ENCODE measurements at places on chromosomes 6 and 20.

DNA sequence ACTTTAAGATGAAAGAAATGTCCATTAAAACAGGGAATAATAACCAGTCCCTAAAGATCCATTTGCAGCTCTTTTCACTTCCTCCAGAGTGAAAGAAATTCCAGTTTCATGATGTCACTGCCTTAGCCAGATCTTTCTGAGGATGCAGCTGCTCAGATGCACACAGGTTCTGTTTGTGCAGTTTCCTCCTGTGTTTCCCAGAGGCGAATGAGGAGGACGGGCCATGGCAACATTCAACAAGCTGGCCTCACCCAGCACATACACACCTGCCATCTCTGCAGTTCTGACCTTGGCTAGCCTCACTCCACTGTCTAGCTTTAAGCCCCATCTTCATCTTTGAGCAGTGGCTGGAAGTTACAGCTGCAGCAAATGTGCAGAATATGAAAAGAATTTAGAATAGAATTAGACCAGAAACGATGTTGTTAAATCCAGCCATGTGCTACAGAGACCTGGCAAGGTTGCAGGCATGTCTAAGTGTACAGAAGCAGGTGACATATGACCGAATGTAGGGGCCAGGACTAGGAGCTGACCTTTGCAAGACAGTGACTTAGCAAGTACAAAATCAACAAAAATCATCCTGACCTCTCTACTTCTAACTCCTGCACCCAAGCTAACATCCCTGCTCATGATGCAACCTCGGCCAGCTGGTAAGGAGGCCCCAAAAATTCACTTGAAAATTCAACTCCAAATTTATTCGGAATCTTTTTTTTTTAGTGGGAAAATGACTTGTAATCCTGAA lies 35.0 kb downstream of the FAM50B start:
- H3K36me3 ChIP-seq, result no peaks in the 10 kb centered on the region
- no peak overlapping the region for H3K4me3 ChIP-seq
- H3K27ac ChIP-seq, result no peak overlapping the region
- peaks cover 24% of the 10 kb centered on the region for H3K27me3 ChIP-seq
- no peak for DNase-seq

GRCh38 chr6:79468116-79468515 lies 69.1 kb downstream of the LCA5 start:
- H3K27ac ChIP-seq, result no peak overlapping the region
- no peak for DNase-seq
- H3K4me3 ChIP-seq, result no peak overlapping the region
- H3K27me3 ChIP-seq, result no peaks in the 10 kb centered on the region

- peaks cover 6% of the 10 kb centered on the region for H3K4me1 ChIP-seq
- DNase-seq, result no peak
- H3K36me3 ChIP-seq, result peaks cover 4% of the 10 kb centered on the region
- no peak overlapping the region for H3K4me3 ChIP-seq
- H3K27ac ChIP-seq, result no peak overlapping the region
Measured at GRCh38 chr6:13507306-13507860, 20.0 kb upstream of the GFOD1 start.

DNA sequence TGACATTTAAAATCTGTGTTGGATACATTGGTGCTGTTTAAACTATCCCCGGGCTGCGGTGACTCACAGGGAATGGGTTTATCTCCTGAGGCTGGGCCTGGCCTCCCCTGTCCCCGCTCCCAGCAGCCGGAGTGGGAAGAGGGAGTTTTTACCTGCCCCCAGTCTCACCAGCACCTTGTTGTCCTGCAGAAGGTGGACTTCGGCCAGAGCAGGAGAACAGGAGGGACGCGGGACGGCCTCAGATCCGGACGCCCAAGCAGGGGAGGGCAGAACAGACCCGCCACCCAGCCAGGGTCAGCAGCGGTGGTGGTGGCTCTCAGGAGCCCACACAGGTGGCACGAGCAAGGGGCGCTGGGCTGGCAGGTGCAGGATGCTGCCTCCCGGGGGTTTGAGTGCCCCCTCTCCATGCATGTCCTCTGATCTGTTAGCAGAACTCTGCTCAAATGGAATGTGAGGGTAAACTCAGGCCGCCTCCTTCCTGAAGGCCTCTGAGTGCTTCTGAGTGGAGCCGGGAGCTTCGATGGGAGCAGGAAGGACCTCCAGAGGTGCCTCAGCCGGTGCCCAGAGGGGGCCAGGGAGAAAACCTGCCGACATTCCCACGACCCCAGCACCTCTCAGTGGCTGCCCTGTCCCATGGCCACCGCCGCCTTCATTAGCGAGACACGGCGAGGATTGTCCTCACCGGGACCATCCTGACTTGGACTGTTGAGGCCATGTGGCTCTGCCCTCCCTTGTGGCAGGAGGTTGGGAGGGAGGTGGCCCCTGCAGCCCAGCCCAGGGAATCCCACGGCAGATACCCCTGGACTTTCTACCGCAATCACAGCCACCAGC lies 43.4 kb upstream of the MRGBP start:
- peaks cover 23% of the 10 kb centered on the region for H3K27me3 ChIP-seq
- H3K4me3 ChIP-seq, result no peak overlapping the region
- H3K4me1 ChIP-seq, result peaks cover 9% of the 10 kb centered on the region

DNA sequence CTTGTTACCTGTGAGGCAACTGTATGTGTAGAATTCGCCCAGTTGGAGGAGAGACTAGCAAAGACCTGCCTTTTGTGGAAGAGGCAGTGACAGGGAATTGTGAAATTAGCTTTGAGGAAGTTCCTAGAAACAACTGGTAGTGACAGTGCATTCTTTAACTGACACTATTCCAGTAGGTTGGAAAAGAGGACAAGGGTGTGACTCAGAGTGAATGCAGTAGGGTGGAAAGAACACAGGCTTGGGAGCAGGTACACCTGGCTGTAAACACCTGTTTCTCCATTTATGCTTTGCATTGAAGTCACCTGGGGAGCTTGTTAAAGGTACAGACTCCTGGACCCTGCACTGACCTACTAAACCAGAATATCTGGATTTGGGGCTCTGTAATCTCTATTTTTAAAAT lies 295.7 kb downstream of the PHACTR1 start:
- DNase-seq, result no peak
- peaks cover 31% of the 10 kb centered on the region for H3K4me1 ChIP-seq
- H3K27ac ChIP-seq, result no peak overlapping the region
- H3K36me3 ChIP-seq, result no peaks in the 10 kb centered on the region
- H3K4me3 ChIP-seq, result peak overlapping the region; percentile 88

DNA sequence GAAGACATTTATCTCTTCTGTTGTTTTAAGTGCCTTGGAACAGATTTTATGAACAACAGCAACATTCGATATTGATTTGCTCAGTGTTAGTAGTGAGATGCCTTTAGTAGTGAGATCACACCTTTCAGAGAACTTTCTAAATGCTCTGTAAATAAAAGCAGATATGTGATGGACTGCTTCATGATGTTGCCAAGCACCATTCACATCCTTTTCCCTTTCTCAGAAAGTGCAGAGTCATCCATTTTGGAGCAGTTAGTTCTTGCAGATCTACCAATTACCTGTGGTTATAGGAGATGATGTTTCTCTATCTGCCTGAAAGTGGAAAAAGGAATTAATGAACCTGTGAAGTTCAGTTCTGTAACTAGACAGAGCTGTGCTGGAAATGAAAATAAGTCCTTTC lies 27.0 kb downstream of the CBFA2T2 start:
- H3K4me1 ChIP-seq, result peaks cover 28% of the 10 kb centered on the region
- H3K27me3 ChIP-seq, result no peaks in the 10 kb centered on the region
- DNase-seq, result no peak
- H3K36me3 ChIP-seq, result peaks cover 9% of the 10 kb centered on the region

DNA sequence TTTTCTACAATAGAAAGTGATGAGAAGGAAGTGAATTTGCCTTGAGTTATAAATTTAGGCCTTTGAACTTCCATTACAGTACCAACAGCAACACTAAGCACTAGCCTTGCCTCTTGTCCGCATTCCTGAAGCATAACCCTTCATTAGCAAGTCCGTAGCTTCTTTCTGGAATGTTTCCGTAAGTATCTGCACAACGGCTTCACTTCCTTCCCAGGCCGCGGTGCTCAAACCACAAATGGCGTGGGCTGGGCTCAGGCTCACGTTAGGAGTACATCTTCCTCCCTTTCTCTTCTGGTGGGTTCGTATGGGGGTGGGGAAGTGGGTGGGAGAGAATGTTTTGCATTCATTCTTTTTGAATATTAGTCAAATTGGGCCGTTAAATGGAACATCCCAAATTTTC lies 193.8 kb upstream of the SNX9 start:
- no peak for DNase-seq
- no peak overlapping the region for H3K27ac ChIP-seq
- no peaks in the 10 kb centered on the region for H3K27me3 ChIP-seq
- H3K4me3 ChIP-seq, result no peak overlapping the region

- H3K27ac ChIP-seq, result no peak overlapping the region
- H3K4me1 ChIP-seq, result no peaks in the 10 kb centered on the region
- no peak overlapping the region for H3K4me3 ChIP-seq
- peaks cover 20% of the 10 kb centered on the region for H3K36me3 ChIP-seq
- no peaks in the 10 kb centered on the region for H3K27me3 ChIP-seq
- DNase-seq, result no peak
Measured at GRCh38 chr20:20548527-20549266, 163.7 kb downstream of the RALGAPA2 start.

- DNase-seq, result no peak
- H3K4me1 ChIP-seq, result peaks cover 25% of the 10 kb centered on the region
- H3K27me3 ChIP-seq, result peaks cover 28% of the 10 kb centered on the region
- no peak overlapping the region for H3K27ac ChIP-seq
Measured at GRCh38 chr6:13927203-13927602, 2.5 kb downstream of the RNF182 start.

DNA sequence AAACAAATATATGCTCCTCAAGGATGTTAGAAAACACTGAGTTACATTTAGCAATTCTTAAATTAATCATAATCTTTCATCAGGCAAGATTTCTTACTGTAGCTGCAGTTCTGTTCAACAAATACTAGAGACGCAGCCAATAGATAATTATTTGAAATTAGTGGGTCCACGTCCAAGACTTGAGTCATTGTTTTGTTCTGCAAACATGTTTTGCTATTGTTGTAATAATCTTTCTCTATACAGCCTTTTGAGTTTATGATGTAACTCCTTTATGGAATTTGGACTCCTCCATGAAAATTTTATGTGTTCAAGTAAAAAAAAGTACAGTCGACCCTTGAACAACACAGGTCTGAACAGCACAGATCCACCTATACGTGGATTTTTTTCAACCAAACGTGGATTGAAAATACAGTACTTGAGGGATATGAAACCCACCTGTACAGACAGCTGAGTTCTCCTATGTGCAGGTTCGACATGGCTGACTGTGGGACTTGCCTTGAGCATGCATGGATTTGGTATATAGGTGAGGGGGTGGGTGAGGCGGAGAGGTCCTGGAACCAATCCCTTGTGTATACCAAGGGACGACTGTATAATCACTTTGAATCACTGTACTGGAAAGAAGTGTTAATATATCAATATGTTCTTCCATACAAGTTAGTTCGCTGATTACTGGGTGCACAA lies 41.3 kb upstream of the SLC22A16 start:
- no peak for DNase-seq
- H3K4me3 ChIP-seq, result no peak overlapping the region
- no peak overlapping the region for H3K27ac ChIP-seq
- H3K4me1 ChIP-seq, result no peaks in the 10 kb centered on the region
- H3K27me3 ChIP-seq, result no peaks in the 10 kb centered on the region
- no peaks in the 10 kb centered on the region for H3K36me3 ChIP-seq

DNA sequence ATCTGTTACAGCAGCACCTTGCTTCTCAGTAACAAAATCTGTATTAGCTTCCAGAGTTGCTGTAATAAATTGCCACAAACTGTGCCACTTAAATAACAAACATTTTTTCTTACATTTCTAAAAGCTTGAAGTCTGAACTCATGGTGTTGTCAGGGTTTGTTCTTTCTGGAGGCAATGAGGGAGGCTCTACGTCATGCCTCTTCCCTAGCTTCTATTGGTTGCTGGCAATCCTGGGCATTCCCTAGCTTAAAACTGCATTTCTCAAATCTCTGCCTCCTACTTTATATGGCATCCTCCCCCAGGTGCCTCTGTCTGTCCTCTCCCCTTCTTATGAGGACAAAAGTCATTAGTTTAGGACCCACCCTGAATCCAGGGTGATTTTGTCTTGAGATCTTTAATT lies 41.6 kb upstream of the TMEM244 start:
- no peaks in the 10 kb centered on the region for H3K4me1 ChIP-seq
- no peak overlapping the region for H3K27ac ChIP-seq
- DNase-seq, result no peak
- H3K36me3 ChIP-seq, result no peaks in the 10 kb centered on the region
- H3K27me3 ChIP-seq, result peaks cover 5% of the 10 kb centered on the region

DNA sequence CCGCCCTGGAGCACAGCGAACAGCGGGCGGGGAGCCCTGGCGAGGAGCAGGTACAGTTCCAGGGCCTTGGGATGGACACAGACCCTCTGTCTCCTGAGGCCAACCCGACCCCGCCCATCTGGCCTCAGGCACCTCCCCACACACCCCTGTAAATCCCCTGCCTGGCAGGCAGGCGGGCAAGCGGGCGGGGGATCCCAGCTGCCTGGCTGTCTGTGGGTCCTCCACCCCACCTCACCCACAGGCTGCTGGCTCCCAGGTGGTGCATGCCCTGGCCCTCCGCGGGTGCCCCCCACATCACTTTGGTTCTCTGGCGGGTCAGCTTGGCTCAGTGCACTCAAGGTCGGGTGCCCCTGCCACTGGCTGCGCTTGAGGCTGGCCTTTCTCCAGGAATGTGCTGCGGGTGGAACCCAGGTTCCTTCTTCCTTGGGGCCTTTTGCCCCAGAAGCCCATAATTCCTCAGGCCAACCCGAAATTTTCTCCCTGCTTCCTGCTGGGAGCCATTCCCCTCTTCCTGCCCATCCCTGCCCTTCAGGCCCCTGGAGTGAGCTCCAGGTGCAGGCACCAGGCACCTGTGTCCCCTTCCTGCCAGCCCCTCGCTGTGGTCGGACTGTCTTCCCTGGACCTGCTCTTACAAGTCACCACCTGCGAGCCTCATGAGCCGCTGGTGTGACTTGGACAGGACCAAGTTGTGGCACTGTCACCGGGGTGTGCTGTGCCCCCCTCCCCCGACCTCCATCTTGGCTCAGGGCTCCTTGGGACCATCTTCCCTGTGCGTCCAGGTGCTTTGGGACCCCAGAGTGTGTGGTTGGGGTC lies 5.3 kb upstream of the TNFRSF6B start:
- peak overlapping the region; percentile 80 for H3K27ac ChIP-seq
- DNase-seq, result no peak
- peaks cover 9% of the 10 kb centered on the region for H3K4me1 ChIP-seq
- H3K27me3 ChIP-seq, result no peaks in the 10 kb centered on the region

DNA sequence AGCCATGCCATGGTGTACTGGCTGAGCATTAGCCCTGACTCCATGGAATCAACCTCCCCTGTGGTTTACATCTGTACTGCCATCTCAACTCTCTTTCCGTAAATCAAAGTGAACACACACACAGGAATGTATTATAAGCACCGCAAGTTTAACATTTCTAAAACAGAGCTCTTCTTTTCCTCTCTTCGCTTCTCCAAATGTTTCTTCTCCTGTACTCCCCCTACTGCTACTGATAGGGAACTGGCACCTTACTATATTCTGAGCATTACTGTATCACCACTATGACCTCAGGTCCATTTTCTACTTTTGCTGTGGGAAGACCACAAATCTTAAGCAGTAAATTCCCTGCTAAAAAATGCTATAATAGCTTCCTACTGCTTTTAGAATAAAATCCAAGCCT lies 101.2 kb downstream of the NUS1 start:
- H3K36me3 ChIP-seq, result no peaks in the 10 kb centered on the region
- H3K4me1 ChIP-seq, result no peaks in the 10 kb centered on the region
- H3K27me3 ChIP-seq, result peaks cover 9% of the 10 kb centered on the region
- no peak for DNase-seq

Data from nephron progenitor cell (in vitro differentiated cells).